CD4-positive, alpha-beta T cell (primary cell): ENCODE measurements at places on chromosomes 13 and 19.
A peak's percentile ranks its signal among the peaks of the same experiment; 100 is the strongest.

DNA sequence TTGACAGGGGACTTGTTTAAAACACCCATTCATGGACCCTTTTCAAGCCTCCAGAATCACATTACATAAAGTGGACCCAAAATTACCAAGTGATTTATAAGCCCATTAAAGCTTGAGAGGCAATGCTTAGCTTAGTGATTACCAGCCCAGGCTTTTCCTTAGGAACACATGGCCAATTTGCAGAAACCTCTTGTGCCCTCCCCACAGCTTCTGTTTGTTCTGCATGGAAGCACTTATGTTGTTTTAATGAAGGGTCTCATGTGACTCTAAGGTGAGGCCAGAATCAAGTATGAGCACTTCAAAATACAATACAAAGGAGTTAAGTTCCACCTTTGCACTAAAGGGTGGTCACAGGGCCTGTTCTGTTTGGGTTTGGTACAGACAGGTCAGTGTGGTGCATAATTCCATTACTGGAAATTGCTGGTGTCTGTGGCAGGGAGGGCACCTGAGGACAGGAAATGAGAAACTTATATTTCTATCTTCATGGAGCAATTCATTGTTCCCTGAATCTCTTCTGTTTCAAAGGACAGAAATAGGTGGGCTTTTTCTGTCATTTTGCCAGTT is 15.3 kb downstream of the ZNF486 start:
- no peak for DNase-seq

DNA sequence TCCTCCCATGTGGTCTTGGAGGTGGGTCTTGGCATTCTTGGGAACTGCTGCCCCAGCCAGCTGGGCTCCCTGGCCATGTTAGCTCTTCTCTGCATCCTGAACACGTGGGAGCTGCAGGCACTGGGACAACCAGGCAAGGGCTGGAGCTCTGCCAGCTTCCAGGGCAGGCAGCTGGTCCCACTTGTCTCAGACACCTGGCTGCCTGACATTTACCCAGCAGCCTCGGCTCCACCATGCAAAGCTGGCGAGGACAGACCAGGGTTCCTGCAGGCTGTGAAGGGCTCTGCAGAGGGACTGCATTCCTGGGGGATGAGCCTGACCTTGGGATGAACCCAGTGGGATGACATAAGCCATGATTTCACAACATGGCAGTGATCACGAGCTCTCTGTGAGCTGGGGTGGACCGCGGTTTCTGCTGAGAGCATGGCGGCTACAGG is 99.0 kb upstream of the TSHZ3 start:
- no peak for DNase-seq

GRCh38 chr19:51799774-51800472 is 5.0 kb downstream of the FPR3 start:
- DNase-seq, result no peak

DNA sequence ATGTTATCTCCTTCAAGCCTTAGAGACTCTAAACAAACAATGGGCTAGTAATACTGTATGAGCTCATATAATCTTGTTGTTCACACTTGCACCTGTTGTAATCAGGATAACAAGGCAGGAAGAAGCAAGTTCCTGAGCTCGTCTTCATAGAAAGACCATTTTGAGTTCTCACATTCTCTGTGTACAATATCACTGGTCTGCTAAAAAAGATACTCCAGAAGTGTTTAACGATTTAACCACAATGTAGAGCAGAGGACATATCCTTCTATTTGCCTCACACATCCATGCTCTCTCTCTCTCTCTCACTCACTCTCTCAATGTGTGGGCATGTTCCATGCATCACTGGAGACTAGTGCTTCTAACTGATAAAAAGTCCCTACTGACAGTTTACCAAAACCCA is 122.9 kb downstream of the MIPEP start:
- DNase-seq, result no peak

DNA sequence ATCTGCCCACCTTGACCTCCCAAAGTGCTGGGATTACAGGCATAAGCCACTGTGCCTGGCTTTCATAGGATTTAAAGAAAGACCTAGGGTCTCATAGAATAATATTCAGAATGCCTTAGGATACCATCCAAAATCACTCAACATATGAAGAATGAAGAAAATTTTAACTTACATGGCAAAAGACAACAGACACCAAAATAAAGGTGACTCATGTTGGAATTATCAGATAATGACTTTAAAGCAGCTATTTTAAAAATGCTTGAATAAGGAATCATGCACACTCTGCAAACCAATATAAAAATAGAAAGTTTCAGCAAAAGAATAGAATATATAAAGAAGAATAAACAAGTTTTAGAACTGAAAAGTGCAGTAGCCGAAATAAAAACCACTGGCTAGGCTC is 29.3 kb downstream of the ZNF566 start:
- no peak for DNase-seq

DNA sequence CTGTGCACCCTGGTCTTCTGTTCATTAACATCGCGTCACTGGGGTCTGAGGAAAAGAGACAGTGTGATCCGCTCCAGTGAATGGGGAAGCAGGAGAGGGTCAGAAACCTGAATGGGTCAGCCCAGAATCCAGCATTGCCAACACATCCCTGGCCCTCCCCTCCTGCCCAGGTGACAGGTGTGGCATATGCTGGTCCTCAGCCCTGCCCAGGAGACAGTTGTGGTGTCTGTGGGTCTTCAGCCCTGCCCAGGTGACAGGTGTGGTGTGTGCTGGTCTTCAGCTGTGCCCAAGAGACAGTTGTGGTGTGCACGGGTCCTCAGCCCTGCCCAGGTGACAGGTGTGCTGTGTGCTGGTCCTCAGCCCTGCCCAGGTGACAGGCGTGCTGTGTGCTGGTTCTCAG is 8.0 kb downstream of the TFDP1 start:
- no peak for DNase-seq

- DNase-seq, result no peak
Observed at GRCh38 chr19:29479941-29480340, 45.9 kb upstream of the VSTM2B start.

GRCh38 chr13:51240958-51241357 is 18.8 kb downstream of the FAM124A start:
- no peak for DNase-seq

DNA sequence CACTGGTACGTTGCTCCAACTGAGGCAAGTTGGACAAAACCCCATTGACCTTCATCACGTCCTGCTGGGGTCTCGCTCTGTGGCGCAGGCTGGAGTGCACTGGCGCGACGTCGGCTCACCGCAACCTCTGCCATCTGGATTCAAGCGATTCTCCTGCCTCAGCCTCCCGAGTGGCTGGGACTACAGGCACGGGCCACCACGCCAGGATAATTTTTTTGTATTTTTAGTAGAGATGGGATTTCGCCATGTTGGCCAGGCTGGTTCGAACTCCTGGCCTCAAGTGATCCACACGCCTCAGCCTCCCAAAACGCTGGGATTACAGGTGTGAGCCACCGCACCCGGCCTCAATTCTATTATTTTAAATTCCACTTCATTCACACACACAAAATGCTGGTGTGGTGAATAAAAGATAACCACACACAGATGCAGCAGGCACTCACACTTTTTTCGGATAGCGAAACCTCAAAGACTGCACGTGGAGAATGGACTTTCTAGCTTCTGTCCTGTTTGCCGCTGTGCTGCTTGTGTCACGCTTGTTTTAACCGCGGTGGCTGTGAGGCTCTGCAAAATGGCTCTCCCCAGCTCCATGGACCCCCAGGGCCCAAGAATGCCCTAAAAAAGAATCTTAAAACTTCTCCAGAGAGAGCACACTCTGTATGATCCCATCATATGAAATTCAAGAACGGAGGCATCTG is 58.4 kb downstream of the COL4A1 start:
- no peak for DNase-seq

- no peak for DNase-seq
Observed at GRCh38 chr19:45883586-45883880, 2.4 kb downstream of the IRF2BP1 start.

DNA sequence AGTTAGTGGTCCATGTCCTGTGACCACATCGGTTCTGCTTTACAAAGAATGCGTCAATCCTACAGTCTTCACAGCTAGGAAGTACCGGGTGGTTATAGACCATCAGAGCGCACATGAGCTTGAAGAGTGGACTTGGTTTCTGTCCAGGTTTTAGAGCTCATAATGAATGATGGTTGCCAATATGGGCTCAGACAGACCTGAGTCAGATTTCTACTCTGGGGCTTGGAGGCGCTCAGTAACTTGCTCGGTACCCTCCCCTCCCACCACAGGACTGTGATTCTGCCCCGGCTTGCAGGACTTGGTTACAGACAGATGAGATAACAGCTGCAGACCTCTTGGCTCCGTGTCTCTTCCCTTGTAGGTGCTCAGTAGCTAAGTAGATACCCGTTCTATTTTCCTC is 284.7 kb downstream of the TSHZ3 start:
- no peak for DNase-seq

GRCh38 chr13:37752146-37752545 is 117.4 kb downstream of the TRPC4 start:
- DNase-seq, result no peak

- no peak for DNase-seq
Observed at GRCh38 chr19:38006361-38007045, 99.5 kb downstream of the SIPA1L3 start.

DNA sequence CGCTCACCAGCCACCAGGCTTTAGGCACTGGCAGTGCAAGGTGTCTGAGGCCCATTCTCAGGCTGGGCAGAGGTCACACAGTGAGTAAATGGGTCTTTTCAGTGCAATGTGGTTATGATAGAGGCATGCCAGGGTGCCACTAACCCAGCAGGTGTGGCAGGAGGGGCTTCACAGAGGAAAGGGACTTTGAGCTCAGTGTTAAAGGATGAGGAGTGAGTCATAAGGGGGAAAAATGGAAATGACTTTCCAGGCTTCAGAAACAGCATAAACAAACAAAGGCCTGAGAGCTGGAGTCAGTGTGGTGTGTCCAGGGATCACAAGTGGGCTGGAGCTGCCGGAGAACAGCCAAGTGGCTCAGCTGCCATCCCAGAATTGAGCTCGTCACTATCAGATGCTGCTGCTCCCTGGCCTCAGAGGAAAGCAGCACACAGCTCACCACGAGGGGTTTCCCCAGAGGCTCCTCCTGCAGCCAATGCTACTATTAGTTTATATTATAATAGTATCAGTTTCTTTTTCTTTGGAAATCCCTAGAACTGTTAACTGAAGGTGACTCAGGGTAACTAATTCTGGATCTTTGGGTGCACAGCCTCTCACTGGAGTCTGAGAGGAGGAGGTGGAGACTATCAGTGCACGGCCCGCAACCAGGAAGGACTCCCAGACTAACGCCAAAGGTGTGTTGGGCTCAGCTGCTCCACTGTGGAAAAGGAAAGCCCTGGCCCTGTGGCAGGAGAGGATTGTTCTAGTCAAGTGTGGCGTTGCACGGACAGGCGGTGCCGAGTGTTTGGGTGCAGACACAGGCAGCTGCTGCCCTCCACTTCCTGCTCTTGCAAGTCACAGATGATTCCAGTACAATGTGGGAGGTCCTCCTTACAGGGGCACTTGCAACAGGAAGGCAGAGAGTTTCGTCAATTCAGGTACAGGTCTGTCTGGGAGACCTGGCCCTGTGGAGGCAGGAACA is 39.5 kb downstream of the DHRS12 start:
- peak; percentile 38 for DNase-seq

- no peak for DNase-seq
Observed at GRCh38 chr19:51295382-51296126, 15.9 kb upstream of the IGLON5 start.

- no peak for DNase-seq
Observed at GRCh38 chr13:65977525-65977924, 1252.6 kb downstream of the PCDH9 start.

GRCh38 chr13:64029343-64030093 is 2613.9 kb upstream of the PCDH20 start:
- no peak for DNase-seq

DNA sequence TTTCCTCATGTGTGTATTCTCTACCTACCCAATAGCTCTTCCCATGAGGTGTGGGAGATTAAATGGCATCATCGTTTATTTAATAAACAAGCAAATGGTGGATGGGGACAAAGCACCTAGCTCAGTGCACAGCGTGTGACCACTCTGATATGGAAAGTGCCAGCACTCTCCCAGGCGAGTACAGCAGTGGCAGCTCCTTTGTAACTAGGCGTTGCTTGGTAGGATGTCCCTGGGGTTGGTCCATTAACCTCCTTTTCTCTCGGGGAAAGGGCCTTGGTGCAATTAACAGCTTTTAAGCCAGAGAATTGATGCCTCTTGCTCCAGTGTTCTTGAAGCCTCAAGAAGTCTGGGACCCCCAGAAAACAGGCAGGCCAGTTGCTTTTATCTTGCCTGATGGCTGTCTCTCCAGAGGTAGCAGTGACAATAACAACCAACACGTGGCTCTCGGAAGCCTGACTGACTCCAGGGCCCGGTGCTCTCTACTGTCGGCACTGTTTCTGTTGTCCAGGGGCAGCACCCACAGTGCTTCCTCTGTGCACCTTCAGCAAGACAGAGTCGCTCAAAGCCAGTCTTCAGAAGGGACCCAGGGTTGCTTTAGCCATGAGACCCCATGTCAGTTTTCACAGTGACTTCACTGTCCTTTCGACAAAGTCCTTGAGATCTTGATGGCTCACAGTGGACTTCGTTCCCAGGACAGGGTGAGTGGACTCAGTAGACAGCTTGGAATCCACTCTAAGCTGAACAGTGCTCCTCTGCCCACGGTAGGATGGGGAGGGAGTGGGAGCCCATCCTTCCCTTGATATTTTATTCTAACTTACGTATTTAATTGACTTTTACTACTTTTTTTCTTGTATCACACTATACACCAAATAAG is 33.9 kb upstream of the NPAS1 start:
- no peak for DNase-seq

DNA sequence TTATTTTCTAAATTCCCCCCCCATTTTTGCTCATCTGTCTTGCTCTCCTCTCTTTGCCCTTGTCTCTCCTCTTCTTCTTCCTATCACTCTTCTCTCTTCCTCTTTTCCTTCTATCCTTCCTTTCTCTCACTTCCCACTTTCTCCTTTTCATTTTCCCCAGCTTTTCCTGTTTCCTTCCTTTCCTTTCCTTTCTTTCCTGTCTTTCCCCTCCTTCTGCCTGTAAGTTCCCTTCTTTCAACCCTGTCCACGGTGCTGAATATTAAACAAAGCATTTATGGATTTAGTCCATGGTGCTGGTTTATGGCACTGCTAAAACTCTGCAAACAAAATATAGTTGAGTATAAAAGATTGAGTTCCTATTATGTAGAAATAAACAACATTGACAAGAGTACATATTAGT is 27.6 kb downstream of the SCEL start:
- DNase-seq, result no peak

GRCh38 chr13:27980280-27980998 is 8.1 kb downstream of the URAD start:
- no peak for DNase-seq

- no peak for DNase-seq
Observed at GRCh38 chr19:23481043-23481442, 85.8 kb upstream of the ZNF91 start.

GRCh38 chr13:65217471-65217995 is 2012.6 kb downstream of the PCDH9 start:
- no peak for DNase-seq
